ENCODE measurements at places on chromosomes 5 and 9. TPM values are rescaled to one million over a fixed set of nuclear protein-coding genes. Genes with fewer than 3 reads are reported as not detected.

DNA sequence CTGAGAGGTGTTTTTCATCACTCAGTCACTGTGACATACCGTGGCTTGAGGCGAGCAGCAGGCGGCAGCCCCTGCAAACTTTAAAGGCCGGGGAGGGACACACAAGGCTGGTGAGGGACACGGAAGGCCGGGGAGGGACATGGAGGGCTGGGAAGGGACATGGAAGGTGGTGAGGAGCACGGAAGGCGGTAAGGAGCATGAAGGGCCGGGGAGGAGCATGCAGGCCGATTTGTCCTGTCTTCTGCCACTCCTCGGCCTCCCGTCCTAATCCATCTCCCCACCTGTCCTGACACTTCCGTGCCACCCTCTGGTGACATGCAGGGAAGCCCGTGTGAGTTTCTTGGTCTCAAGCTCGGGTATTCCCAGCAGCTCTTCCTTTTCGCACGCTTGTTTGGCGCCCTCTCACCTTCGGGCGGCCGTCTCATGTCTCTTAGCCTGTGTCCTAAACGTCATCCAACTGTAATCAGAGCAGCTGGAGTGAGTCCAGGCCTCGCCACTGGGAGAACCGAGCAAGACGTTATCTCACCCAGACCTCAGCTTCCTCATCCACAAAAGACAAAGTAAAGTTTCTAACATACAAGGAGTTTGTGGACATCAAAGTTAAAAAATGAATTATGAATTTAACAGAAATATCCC, 126.5 kb downstream of the MRPL36 start:
- H3K4me1 ChIP-seq, result no peaks in the 10 kb centered on the region
- H3K27ac ChIP-seq, result no peak overlapping the region
- DNase-seq, result no peak
- H3K27me3 ChIP-seq, result peaks cover 41% of the 10 kb centered on the region

The CANX gene
- total RNA-seq, result 531 TPM

DNA sequence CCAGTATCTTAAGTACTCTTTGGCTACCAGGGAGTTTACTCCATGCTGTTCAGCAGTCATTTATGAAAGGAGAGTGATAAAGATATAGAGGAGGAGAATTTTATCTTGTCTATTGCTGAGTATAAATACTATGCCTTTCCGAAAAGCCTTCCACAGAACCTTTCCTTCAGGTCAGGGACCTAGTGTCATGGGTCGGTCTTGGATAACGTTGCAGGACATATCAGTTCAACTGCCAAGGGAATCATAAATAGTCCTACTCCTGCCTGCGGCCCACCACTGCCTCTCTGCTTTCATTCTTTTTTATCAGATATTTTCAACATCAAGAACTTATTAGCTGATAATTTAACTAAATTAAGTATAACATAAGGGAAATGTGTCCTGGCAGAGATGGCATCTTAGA, 122.0 kb upstream of the CCDC152 start:
- no peak overlapping the region for H3K27ac ChIP-seq
- no peak for DNase-seq
- no peaks in the 10 kb centered on the region for H3K36me3 ChIP-seq

DNA sequence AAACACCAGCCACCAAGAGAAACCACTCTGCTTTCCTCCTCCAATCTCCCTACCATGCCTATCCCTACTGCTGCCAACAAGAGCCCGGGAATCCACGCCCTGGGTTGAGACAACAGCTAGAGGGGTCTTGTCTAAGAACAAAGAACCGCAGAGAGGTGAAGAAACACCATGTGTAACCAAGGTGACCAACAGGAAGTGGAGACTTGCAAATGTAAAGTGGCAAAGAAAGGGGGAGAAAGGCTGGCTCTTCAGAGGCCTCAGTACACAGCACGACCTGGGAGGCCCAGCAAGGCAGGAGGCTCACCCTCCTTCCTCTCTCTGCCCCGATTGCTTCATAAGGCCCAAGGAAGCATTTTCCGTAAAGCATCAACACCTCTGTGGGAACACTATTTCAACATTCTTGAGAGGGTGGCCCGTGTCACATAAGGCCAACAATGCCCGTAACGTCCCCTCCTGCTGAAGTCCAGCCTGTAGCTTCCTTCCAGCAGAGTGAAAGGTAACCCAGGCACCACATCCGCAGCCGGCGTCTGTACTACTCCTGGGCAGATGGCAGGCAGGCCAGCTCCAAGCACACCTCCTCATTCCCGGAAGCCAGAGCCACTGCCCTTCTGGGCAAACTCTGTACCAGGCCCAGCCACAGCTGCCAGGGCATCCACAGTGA, 18.3 kb downstream of the CCNJL start:
- H3K27me3 ChIP-seq, result peaks cover 3% of the 10 kb centered on the region
- H3K36me3 ChIP-seq, result no peaks in the 10 kb centered on the region
- H3K4me1 ChIP-seq, result no peaks in the 10 kb centered on the region
- H3K27ac ChIP-seq, result no peak overlapping the region

- H3K27ac ChIP-seq, result no peak overlapping the region
- H3K36me3 ChIP-seq, result no peaks in the 10 kb centered on the region
- DNase-seq, result no peak
- no peak overlapping the region for H3K4me3 ChIP-seq
Measured at GRCh38 chr9:127541865-127542264, 70.2 kb upstream of the STXBP1 start.

The SPACA9 gene
- total RNA-seq, result 1.8 TPM

The GLRA1 gene
- not detected for total RNA-seq

GRCh38 chr5:39072925-39073766, 1.1 kb downstream of the RICTOR start:
- peak; percentile 79 for DNase-seq
- peak overlapping the region; percentile 89 for H3K27ac ChIP-seq
- peaks cover 31% of the 10 kb centered on the region for H3K4me1 ChIP-seq
- peaks cover 15% of the 10 kb centered on the region for H3K36me3 ChIP-seq
